ENCODE measurements at places on chromosomes 3 and 15.
A peak's percentile ranks its signal among the peaks of the same experiment; 100 is the strongest.

DNA sequence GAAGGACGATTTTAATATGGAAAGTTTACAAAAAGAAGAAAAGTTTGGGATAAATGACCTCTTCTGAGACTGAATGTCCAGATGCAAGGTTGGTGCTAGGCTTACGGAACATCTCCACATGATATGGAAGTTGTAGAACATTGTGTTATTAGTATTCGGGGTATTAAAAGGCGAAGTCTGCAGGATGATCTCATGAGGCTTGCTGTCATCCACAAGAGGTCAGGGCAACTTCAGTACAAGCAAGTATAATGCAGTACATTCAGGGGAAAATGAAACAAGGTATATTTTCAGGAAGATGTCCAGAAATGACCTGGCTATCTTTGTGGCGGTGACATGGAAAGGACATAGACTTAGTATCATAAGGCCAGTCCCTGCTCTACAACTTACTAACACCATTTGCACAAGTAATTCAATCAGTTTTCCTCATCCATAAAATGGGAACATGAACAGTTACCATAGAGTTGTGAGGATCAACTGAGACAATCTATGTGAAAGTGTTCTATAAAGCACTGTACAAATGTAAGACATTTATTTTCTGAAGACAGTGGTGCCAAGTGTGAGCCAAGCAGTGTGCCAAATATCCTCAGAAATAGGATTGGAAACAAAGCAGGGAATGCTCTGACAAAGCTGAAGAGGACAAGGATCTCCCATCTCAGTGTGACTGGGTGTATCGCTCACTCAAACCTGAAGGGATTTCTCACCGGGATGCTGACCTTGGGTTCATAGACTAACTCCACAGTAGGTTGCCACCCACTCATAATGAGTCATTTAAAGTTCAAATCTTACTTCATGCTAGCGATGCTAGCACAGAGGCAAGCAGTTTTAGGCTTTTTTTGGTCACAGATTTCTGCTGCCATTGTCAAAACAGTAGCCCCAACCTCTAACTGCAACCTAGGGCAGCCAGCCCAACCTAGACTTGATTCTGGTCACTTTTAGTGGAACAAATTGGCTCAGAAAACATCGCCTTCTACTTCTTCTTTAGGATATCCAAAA is 118.3 kb downstream of the TIGIT start:
- peak; percentile 72 for DNase-seq

GRCh38 chr3:125675791-125676190 is 80.5 kb upstream of the OSBPL11 start:
- DNase-seq: no peak

- DNase-seq: no peak
Observed at GRCh38 chr15:98646546-98647025, 1.8 kb upstream of the IGF1R start.

DNA sequence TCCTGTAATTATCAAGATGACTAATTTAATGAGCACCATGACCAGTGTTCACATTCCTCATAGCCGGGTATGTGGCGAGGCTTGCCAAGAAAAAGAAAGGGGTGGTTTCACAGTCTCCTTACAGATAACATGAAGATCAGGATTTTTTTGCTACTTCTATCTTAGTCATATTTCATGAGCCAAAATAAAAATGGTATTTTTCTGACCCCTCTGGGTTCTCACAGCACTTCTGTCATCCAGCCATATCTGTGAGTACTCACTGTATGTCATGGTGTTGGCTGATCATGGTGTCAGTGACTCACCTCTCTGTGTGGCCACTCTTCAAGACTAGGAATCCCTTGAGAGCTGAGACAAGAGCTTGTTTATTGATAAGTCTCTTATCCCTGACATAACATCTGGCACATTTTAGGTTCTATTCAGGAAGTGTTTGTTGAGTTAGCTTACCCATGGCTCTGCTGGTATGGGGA is 130.5 kb upstream of the LMCD1 start:
- DNase-seq: peak; percentile 65

DNA sequence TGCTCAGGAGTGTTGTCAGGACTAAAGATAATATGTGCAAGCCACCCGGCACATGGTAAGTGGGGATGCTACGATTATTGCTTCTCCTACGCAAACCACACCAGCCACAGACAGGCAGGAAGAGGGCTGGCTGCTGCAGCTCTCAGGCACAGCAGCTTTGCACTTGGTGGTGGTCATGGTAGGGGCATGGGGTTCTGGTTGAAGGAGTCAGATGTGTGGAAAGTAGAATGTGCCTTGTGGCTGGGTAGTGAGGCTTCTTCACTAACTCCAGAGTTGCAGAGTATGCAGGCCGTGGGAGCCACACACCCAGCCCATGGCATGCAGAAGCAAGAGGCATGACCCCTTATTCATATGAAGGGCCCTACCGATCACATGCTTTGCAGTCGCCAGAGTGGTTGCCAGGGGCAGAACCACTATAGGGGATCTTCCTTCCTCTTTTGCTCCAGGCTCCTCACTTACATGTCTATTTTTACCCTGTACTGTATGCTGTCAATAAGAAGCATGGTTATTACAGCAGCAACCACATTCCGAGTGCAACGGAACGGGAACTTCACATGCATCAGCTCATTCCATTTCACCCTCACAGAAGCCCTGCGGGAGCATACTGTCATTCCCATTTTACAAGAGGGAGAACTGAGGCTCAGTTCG is 59.2 kb upstream of the HERC1 start:
- no peak for DNase-seq

DNA sequence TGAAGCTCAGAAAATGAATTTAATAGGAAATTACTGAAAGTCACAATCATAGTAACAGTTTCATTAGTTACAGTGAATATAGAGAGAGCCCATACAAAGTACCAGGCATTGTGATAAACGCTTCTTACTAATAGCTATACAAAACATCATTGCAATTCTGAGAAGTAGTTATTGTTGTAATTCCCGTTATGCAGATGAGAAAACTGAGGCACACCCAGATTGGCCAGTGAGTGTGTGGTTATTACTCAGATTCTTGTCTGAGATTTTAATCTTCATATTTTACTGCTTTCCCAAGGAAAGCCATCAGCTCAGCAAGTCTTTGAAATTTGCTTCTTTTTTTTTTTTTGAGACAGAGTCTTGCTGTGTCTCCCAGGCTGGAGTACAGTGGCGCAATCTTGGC is 14.3 kb downstream of the FLNB start:
- DNase-seq: no peak

All from EL (cell line).